ENCODE measurements at places on chromosomes 13 and 19. TPM values are rescaled to one million over a fixed set of nuclear protein-coding genes. Genes with fewer than 3 reads are reported as not detected.

DNA sequence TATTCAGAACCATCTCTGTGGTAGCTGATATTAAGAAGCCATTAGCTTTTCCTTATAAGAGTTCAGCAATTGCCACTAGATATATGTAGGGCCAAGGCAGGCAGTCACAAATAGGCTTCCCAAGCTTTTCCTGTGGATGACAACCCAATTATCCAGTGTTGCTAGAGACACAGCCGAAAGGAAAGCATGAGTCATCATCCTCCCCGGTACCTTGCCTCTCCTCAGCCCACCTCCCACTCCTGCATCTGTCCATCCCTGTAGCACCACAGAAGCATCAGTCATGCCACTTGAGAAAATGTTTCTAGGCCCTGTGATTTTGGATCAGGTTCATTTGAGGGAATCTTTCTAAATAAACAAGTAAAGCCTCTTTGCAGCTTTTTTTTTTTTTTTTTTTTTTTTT lies 204.3 kb downstream of the DNAJC15 start:
- peak; percentile 61 for DNase-seq
- H3K4me1 ChIP-seq = peaks cover 25% of the 10 kb centered on the region
- no peak overlapping the region for H3K4me3 ChIP-seq

GRCh38 chr19:49403404-49404187 lies 15.5 kb downstream of the KASH5 start:
- H3K27me3 ChIP-seq = peaks cover 6% of the 10 kb centered on the region
- H3K27ac ChIP-seq = no peak overlapping the region
- H3K36me3 ChIP-seq = no peaks in the 10 kb centered on the region
- no peak overlapping the region for H3K4me3 ChIP-seq
- peaks cover 18% of the 10 kb centered on the region for H3K4me1 ChIP-seq

Gene CYP2A7
- not detected for total RNA-seq

Gene ANGPTL4
- total RNA-seq = 0.59 TPM
